ENCODE measurements at places on chromosomes 4 and X.

- no peak for DNase-seq
Measured at GRCh38 chr4:189771696-189772361, 168.8 kb upstream of the FRG1 start.

- DNase-seq, result no peak
Measured at GRCh38 chrX:118254611-118255010, 91.3 kb upstream of the WDR44 start.

DNA sequence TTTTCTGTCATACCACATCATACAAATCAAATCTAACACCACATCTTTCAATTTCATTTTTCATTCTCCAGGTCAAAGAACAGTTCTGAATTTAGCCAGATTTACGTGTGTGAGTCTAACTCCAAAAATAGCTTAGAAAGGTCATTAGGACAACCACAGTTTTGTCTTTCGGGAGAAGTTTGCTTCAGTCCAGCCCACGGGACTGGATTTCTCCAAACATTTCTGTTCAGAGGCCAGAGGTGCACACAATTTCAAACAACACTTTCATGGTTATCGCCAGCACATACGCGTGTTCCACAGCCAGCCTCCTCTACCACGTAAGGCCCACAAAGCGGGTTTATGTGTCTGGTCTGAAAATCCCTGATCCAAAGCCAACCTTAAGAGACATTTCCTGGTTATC, 65.9 kb downstream of the VEGFC start:
- no peak for DNase-seq

DNA sequence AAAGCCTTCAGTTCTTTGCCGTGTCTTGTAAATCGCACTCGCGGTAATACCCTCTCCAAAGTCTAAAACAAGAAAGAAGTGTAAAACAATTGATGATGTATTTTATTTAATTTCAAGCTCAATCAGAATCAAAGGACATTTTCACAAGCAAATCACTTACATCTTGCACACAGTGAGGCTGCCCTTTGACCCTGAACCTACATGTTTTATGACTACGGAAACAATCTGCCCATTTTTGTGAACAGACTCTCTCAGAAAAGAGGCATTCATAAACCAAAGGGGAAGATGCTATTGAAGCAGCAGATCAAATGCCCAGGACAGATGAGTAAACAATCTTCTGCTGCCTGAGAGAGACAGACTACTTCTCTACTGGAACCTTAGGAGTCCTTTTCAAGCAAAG, 76.0 kb upstream of the DDX60 start:
- no peak for DNase-seq

DNA sequence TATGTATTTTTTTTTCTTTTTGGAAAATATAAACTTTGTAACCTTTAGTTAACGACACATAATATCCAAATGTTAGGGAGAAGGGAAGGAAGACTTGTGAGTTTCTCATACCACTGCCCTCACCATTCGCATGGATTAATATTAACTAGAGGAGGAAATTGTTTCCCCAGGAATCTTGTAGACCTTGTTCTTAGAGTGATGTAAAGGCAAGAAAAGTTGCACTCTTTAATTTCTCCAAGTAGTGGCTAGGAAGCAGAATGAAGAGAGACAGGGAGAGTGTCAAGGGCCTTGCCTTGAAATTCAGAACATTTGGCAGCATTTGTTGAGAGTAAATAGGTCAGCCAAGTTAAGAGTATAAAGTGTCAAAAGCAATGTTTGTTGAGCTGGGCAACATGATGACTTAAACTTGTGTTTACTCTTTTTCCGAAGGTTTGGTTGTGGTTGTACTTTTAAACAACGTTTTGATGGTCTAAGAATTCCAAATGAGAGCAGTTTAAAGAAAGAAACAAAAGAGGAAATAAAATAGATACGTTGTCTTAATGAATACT, 105.7 kb downstream of the TENM3 start:
- no peak for DNase-seq

- DNase-seq, result no peak
Measured at GRCh38 chr4:101136373-101137370, 210.7 kb downstream of the PPP3CA start.

GRCh38 chrX:109040057-109040456, 303.7 kb upstream of the IRS4 start:
- DNase-seq, result no peak

DNA sequence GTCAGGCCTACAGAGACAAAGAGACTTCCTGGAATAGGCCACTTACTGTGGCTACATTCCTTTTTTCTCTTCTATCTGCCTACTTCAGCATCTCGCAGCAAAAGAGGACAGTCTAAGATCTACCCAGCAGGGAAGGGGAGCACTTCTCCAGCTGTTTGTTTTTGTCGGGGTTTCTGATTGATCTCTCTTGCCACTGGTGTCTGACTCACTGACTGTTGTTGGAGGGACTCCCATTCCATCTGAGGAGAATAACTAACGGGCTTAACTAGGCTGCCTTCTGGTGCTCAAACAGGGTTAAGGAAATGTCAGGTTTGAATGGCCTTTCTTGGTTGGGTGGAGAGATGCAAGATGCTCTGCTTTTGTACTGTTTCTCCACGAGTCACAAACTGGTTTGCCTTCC, 100.2 kb upstream of the TMEM164 start:
- DNase-seq, result no peak

GRCh38 chr4:14581741-14582140, 420.5 kb upstream of the CPEB2 start:
- no peak for DNase-seq

GRCh38 chr4:2813446-2814405, 20.8 kb downstream of the SH3BP2 start:
- no peak for DNase-seq

DNA sequence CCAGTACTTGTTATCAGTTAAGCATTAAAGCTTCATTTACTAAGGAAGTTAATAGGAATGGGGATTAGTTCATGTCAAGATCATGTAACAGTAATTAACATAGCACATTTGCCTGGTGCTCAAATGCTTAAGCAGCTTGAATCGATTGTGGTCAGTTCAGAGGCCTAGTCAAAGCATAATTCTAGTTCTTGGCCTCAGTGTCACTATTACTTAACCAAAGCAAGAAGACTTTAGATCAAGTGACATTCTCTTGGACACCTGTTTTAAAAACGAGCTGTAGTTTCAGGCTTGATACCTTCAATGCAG, 115.2 kb upstream of the BMPR1B start:
- DNase-seq, result no peak

DNA sequence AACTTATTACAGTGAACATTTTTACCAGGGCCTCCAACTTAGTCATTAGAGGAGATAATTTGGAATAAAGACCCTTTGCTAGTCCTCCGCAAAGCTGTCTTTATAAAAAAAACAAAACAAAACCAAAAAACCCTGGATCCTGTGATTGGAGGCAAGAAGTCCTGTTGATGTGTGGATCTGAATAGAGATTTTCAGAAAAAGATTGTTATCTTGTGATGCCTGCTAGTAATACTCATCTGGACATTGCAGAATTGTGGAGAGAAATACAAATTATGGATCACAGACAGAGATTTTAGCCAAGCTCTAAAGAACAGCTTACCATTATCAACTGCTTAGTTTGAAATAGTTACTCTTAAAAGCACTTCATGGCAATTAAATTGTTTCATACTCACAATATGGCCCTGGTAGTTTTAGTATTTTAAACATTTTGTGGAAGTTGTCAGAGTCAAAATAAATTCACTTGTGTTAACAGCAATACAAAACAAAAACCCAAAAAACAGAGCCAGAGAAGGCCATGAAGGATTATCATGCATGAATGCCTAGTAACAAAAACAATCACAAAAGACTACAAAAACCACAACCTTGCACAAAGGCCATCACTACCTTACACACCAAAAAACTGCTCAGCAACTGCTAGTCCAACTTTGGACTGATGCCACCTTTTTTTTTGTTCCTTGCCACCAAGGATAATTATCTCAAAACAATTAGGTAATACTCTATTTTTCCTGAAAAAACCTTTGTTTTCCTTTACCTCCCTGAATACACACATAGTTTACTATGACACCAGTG, 514.5 kb upstream of the SLIT2 start:
- DNase-seq, result no peak

DNA sequence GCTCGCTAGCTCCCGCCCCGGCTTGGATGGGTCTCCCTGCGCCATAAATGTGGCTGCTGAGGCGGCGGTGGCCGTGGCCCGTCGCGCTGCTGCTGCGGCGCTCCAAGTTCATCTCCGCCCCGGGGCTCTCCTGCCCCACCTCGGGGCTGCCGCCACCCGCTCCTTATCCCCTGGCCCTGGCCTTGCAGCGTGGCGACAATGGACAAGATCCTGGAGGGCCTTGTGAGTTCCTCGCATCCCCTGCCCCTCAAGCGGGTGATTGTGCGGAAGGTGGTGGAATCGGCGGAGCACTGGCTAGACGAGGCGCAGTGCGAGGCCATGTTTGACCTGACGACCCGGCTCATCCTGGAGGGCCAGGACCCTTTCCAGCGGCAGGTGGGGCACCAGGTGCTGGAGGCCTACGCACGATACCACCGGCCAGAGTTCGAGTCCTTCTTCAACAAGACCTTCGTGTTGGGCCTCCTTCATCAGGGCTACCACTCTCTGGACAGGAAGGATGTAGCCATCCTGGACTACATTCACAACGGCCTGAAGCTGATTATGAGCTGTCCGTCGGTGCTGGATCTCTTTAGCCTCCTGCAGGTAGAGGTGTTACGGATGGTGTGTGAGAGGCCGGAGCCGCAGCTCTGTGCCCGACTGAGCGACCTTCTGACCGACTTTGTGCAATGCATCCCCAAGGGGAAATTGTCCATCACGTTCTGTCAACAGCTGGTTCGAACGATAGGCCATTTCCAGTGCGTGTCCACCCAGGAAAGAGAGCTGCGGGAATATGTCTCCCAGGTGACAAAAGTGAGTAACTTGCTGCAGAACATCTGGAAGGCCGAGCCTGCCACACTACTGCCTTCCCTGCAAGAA, 763 bp downstream of the USP38 start:
- no peak for DNase-seq

GRCh38 chr4:106809076-106809475, 227.0 kb downstream of the DKK2 start:
- no peak for DNase-seq

- DNase-seq, result no peak
Measured at GRCh38 chr4:27635936-27636913, 775.6 kb downstream of the STIM2 start.

GRCh38 chr4:98891478-98892337, 37.2 kb downstream of the EIF4E start:
- no peak for DNase-seq

- DNase-seq, result no peak
Measured at GRCh38 chr4:59094505-59094904, 1984.3 kb upstream of the IGFBP7 start.

- no peak for DNase-seq
Measured at GRCh38 chr4:132384709-132385108, 764.4 kb upstream of the PCDH10 start.

- no peak for DNase-seq
Measured at GRCh38 chr4:120718979-120719566, 203.5 kb downstream of the PRDM5 start.

DNA sequence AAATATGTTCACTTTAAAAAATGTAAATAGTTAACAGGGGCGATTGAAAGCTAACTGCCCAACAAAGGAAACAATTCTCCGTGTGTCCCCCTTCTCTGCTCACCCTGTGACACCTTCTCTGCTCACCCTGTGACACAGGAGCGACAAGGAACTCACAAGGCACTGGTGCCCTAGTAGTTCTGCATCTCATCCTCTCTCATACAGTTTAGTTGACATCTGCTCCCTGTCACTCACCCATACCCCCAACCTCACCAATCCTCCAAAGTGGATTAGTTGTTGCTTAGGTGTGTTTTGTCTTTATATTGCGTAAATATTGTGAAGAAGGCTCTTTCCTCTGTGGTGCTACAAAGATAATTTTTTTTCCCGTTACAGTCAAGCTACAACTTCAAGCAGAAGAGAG, 46.4 kb downstream of the NUDT6 start:
- DNase-seq, result no peak

DNA sequence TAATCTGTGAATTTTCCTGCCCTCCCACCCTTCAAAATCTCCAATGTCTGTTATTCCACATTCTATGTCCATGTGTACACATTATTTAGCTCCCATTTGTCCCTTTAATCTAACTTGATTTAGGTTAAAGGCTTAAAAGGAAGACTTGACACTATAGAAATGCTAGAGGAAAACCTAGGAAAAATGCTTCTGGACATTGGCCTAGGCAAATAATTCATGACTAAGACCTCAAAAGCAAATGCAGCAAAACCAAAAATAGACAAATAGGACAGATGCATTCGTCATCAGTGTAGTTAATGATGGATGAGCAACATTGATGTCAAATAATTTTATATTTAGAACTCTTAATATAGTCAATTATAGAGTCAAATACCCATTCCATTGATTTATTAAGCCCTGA, 36.9 kb downstream of the INTU start:
- DNase-seq, result no peak

GRCh38 chrX:106263817-106264216, 95.7 kb downstream of the PWWP3B start:
- DNase-seq, result no peak

- no peak for DNase-seq
Measured at GRCh38 chrX:33205321-33205720, 6.0 kb downstream of the DMD start.

DNA sequence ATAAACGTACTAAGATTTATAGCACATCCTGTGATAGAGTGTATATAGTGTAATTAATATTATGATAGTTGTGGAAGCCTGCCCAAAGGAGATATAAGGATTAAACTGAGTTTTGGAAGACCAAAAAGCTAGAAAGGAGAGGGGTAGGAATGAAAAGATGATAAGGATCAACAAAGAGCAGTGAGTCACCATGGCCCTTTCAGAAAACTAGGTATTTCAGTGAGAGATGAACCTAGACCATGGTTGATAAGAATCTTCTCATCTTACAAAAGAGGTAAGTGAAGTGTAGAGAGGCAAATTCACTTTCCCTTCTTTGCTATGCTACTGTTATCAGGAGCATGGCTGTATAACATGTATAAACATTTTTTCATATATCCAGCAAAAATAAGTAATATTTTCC, 133.8 kb upstream of the PLAC1 start:
- DNase-seq, result no peak

GRCh38 chrX:96556886-96557285, 127.8 kb upstream of the DIAPH2 start:
- DNase-seq, result no peak

- DNase-seq, result no peak
Measured at GRCh38 chrX:83845397-83845796, 15.5 kb upstream of the CYLC1 start.

DNA sequence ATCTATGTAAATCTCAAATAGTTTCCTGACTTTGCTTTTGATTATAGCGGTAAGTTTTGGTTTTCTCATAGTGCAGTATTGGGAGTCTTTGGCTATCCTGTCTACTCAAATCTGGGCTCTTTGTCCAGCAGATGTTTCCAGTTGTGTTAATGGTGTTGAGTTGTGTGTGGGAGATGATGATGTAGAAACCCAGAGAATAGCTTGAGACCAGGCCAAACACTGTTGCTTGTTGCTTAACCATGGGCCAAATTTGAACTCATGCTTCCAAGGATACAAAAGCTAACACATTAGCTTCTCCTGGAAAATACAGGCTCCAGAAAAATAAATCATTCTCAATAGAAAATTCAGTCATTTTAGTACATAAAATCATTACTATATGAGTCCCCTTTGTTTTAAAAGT, 82.6 kb upstream of the GYPA start:
- DNase-seq, result no peak
